ENCODE measurements at places on chromosomes 13 and 19. TPM values are rescaled to one million over a fixed set of nuclear protein-coding genes. Genes with fewer than 3 reads are reported as not detected.

The ZNF223 gene
- 7.5 TPM for total RNA-seq

The IFNL1 gene
- not detected for total RNA-seq

The FCAR gene
- total RNA-seq, result not detected

The POU2F2 gene
- total RNA-seq, result not detected

The MARK4 gene
- total RNA-seq, result 65.3 TPM

The LRCH1 gene
- total RNA-seq, result 7.5 TPM

The C19orf73 gene
- total RNA-seq, result 12.5 TPM

The TMEM238 gene
- total RNA-seq, result 0.27 TPM

The ZNF625 gene
- total RNA-seq, result 20.6 TPM

The WDR18 gene
- total RNA-seq, result 143 TPM

The MIDN gene
- total RNA-seq, result 45.6 TPM

The ZNF850 gene
- 27.8 TPM for total RNA-seq

The KIR2DL1 gene
- not detected for total RNA-seq

The ASF1B gene
- 19.1 TPM for total RNA-seq

The TEKTIP1 gene
- total RNA-seq, result 5.4 TPM

The NOTCH3 gene
- total RNA-seq, result 27.2 TPM

The TSPAN16 gene
- total RNA-seq, result not detected

The LEUTX gene
- not detected for total RNA-seq

The RAB8A gene
- total RNA-seq, result 52.0 TPM

The ZNF726 gene
- total RNA-seq, result 4.0 TPM

The COX6B2 gene
- not detected for total RNA-seq

The VSTM2B gene
- total RNA-seq, result 0.39 TPM

The CYP2F1 gene
- not detected for total RNA-seq
